Stimulated activated CD8-positive, alpha-beta memory T cell treated with anti-CD3 and anti-CD28 coated beads, Interleukin-2, amount 100 ng/mL, for 1 hour (primary cell): ENCODE measurements at places on chromosomes 6 and 20.

GRCh38 chr6:107656401-107656800, 166.5 kb downstream of the SOBP start:
- no peak for DNase-seq

GRCh38 chr6:135658481-135658880, 160.9 kb upstream of the AHI1 start:
- no peak for DNase-seq

DNA sequence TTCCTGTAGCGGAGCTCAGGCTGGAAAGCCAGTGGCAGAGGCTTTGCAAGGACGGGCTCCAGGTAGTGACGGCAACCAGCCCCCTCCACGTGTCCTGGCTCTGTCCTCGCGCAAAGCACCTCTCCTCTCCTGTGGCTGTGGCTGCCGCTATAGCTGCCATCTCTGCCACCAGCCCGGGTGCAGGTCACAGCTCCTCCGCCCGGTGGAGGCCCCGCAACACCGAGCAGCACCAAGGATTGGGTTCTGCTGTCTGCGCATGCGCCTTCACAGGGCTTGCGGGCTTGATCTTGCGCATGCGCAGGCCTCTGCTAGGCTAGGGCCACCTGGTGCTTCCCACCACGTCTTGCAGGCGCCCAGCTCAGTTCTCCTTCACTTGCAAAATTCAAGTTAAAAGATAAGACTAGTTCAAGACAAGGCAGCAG, 625.4 kb downstream of the QKI start:
- no peak for DNase-seq

DNA sequence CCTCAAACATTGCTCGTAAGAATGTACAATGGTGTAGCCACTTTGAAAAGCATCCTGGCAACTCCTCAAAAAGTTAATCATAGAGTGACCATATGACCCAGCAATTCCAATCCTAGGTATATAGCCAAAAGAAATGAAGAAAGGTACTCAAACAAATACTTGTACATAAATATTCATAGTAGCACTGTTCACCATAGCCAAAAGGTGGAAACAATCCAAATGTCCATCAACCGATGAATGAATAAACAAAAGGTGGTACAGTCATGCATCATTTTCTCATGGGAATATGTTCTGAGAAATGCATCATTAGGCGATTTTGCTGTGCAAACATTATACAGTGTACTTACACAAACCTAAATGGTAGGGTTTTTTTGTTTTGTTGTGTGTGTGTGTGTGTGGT, 74.4 kb upstream of the TBC1D7 start:
- no peak for DNase-seq

DNA sequence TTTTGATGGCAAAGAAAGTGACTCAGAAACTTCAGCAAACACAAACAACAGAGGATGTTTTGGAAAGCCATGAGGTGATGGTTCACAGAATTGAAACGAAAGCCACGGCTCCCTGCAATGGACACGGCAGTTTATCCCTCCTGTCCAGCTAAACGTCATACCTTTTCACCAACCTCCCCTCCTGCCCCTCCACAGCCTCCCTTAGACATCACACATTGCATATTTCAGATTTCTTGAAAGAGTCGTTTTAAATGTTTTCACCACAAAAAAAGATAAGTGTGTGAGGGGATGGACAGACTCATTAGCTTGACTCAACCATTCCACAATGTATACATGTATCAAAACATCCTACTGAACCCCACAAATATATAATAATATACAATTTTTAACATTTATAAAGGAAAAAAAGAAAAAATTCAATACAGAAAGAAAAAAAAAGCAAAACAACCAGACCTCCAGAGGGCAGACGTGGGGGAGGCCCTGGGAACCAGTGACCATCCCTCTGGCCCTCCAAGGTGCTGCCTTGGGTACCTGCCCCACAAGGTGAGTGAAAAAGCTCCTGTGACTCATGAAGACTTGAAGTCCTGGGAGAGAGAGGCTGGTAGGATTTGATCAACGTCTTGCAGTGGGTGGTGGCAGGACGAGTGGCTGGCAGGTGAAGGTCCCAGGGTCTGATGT, 117.2 kb upstream of the THBS2 start:
- DNase-seq, result no peak

DNA sequence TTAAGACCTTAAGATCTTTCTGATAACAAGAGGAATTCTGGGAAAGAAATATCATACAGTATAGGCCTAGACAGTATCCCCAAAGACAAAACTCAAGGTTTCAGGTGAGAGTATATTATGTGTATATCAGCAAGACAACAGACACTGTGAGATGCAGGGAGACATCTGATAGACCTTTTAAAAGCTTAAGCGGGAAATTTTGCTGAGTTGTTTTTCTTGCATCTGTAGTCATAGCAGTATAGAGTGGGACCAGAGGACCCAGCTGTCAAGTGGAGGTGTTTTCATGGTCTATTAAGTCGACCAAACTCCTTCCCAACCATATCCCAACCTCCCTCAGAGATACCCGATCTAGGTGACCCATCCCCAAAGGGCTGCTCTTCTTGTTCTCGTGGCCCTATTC, 98.1 kb upstream of the THEMIS start:
- no peak for DNase-seq

DNA sequence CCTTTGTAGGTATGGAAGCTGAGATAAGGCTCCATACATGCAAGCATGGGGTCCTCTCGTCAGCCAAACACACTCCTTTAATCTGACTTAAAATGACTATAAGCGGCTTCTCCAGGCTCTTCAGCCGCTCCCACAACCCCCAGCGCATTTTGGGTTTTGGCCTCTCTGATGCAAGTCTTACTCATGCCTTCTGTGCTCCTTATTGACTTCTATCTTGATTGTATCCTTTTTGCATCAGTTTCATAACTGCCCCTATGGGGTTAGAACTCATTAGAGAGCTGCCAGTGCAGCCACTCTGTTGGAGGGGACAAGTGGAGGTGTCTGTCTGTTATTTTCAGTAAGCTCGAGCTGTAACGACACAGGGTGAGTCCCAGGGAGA, 70.1 kb upstream of the TAB2 start:
- DNase-seq, result no peak

GRCh38 chr20:63691711-63692435, 4.6 kb upstream of the TNFRSF6B start:
- no peak for DNase-seq

GRCh38 chr20:22675341-22675740, 91.0 kb upstream of the FOXA2 start:
- no peak for DNase-seq

GRCh38 chr6:1963596-1963995, 281.8 kb downstream of the GMDS start:
- DNase-seq, result no peak

- DNase-seq, result no peak
Measured at GRCh38 chr20:46175127-46175494, 57.0 kb downstream of the CD40 start.

- no peak for DNase-seq
Measured at GRCh38 chr20:50295762-50296449, 105.3 kb downstream of the CEBPB start.

- DNase-seq, result no peak
Measured at GRCh38 chr6:166908811-166909210, 47.5 kb downstream of the RNASET2 start.

DNA sequence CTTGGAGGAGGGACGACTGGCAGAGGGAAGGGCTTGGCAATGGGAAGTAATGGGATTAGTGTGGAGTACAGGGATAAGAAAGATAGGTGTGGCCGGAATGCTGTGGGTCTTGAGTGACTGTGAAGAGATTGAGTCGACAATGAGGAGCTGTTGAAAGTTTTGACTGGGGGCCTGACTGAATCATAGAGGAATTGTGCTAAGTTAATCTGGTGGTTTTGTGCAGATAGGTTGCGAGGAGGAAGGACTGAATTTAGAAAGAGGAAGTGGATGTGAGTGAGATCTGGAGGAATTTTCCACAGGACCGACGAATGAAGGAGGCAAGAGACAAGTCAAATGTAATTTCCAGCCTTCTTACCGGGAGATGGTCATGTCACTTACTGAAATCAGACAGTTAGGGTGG, 143.9 kb upstream of the RALGAPA2 start:
- no peak for DNase-seq

DNA sequence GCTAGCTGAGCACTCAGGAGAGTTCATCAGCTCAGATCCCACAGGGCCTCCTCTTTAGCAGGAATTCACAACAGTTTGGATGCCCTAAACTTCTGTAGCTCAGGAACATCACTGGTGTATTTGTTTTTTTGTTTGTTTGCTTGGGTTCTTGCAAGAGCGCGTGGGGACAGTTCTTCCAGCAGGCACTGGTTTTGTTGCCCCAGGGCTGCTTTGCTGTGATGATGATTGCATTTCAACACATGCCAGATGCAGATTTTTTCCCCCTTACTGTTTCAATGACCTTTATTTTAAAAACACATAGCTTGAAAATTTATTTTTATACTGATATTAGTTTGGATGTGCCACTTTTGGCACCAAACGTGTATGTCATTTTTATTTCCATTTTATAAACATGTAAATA, 77.1 kb downstream of the DHX35 start:
- no peak for DNase-seq

DNA sequence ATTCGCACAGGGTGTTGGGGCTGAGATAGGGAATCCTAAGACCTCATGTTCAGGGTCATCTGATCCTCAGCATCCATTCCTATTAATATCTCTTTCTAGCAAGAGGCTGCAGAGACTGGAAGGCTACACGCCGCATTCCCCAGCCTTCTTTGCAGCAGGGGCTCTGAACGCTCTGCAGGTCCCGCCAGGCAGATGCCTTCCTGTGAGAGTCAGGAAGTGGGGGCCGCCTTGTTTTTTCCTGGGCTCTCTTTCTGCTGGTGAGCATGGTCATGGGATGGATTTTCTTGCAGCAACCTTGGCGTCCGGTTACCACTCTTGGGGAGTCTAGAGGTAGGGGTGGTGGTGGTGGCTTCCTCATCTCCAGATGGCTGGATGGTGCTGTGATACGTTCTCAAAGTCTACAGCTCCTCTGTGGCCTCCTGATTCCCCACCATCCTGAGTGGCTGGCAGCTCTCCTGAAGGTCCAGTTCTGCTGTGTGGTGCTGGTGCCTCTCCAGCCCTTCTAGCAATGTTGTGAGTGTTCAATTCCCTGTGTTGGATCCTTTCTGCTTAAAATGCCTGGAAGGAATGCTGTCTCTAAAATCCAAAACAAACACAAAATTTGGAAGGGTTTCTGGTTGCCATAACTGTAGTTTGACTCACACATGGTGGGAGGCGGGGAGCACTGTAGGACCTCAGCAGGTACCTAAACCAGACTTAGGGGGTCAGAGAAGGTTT, 111.9 kb downstream of the CEBPB start:
- no peak for DNase-seq

DNA sequence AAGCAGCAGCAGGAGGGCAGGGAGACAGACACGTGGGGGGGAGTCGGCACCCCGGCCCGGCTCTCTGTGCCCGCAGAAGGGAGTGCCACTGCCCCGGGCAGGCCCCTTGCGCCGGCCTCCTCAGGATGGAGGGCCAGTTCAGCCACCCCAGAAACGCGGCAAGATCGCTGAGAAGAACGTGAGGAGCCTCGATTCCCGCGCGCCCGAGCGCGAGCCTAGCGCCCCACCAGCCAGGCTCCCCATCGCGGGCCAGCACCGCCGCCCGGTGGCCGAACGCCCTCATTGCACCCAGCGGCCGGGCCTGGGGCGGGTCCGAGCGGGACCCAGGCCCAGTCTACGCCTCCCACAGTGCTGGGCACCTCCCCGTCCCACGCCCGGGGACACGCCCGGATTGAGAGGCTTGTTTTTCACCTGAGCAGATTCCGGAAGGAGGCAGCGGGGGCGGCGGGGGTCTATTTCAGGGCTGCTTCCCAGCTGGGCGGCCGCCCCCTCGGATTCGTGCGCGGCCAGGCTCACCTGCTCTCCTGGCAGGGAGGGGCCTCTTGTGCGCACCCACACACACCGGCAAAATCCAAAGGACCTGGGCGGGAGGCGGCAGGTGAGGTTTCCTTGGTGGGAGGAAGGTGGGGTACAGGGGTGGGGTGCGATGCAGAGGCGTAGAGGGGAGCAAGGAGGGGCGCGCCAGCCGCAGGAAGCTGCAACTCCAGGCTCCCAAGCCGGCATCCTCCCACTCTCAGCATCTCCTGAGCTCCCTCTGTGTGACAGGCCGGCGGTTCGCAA, 9.0 kb upstream of the GRM4 start:
- DNase-seq, result peak; percentile 52

DNA sequence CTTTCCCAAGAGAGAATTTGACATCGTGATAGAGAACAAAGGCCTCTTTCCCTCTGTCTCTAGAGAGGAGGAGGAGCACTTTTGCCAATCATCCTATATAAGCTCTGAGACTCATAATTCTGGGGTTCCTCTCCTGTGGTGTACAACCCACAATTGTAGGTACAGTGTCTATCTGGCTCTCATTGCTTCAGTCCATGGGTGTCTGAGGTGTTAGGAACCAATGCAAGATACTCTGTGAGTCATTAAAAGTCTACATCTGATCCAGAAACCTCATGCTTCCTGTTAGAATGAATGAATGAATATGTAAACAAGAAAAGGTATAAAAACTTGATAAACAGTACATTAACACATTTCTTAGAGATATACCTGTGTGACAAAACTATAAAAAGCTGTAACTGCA, 356.7 kb downstream of the QKI start:
- DNase-seq, result no peak
